ENCODE measurements at places on chromosomes 12 and 14.

DNA sequence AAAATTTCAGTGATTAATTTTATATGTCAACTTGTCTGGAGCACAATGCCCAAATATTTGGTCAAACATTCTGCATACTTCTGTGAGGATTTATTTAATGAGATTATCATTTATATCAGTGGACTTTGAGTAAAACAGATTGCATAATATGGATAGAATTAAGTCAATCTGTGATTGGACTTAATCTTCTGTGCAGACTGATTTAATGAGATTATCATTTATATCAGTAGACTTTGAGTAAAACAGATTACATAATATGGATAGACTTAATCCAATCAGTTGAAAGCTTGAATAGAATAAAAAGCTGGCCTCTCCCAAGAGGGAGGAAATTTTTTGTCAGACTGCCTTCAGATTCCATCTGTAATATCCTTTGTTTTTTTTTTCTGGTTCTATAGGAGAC, 1413.2 kb downstream of the LRFN5 start:
- DNase-seq = no peak

DNA sequence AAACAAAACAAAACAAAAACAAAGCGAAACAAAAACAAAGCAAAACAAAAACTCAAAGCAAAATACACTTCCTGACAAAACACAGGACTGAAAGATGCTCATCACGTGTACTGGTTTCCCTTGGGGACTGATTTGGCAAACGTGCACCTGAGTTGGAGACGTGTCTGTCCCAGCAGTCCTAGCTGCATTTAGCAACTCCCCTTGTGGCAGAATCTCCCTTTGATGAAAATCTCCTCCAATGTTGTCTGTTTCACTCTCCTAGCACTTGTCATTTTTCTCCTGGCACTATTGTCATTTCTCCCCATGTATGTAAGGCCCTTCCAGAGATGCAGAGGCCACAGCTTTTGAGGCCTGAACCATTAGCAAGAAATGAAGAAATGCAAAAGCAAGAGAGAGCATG, 6.8 kb upstream of the SLC24A4 start:
- no peak for DNase-seq

GRCh38 chr14:67610491-67610890, 9.2 kb upstream of the ARG2 start:
- DNase-seq = no peak

- DNase-seq = no peak
Observed at GRCh38 chr12:104888481-104888880, 69.6 kb downstream of the SLC41A2 start.

GRCh38 chr12:90280033-90280432, 571.4 kb upstream of the ATP2B1 start:
- DNase-seq = no peak

- DNase-seq = no peak
Observed at GRCh38 chr12:65326616-65327015, 48.1 kb downstream of the MSRB3 start.

GRCh38 chr12:24561411-24561871, 387.5 kb downstream of the BCAT1 start:
- no peak for DNase-seq
